ENCODE measurements at places on chromosomes 11 and 22.

DNA sequence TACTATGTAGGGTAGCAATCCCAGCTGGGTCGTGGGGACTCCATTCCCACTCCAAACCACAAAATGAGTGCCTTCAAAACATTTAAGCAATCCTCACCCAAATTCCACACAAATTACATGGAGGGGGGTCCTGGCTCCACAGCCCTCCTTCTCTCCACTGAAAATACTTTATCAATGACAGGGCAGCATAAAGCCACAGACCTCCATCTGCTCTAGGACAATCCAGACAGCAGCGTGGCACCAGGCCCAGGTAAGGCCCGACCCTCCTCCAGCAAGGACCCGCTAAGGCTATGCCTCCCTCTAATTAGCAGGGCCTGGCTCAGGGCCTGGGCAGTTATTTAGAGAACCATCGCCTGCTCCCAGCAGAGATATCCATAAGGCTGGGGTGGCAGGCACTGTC is at the start of gene PANX3:
Gene PANX3 (plus strand): TSS at position 365 of the 400 bp plus-strand sequence. CDS start 129 bp downstream, outside the sequence.
- DNase-seq, result no peak

GRCh38 chr11:19060629-19061028 is at the start of gene MRGPRX2:
Gene MRGPRX2 (minus strand): TSS chr11:19060717. CDS start chr11:19056402, 4,315 bp downstream.
- DNase-seq, result no peak

GRCh38 chr11:77471558-77472193 is 2.2 kb downstream of the PAK1 start:
- DNase-seq, result no peak

GRCh38 chr11:87819151-87819550 is 356.1 kb downstream of the RAB38 start:
- DNase-seq, result no peak

- no peak for DNase-seq
These were observed 298.4 kb upstream of the LUZP2 start for GRCh38 chr11:24198481-24198880.

- no peak for DNase-seq
These were observed 2.0 kb upstream of the SAA1 start for GRCh38 chr11:18264035-18264434.

- DNase-seq, result no peak
These were observed 12.7 kb upstream of the SESN3 start for GRCh38 chr11:95243673-95244072.
